ENCODE measurements at places on chromosomes 12 and 14.

GRCh38 chr12:76421046-76421445, 72.8 kb upstream of the BBS10 start:
- no peak for DNase-seq

DNA sequence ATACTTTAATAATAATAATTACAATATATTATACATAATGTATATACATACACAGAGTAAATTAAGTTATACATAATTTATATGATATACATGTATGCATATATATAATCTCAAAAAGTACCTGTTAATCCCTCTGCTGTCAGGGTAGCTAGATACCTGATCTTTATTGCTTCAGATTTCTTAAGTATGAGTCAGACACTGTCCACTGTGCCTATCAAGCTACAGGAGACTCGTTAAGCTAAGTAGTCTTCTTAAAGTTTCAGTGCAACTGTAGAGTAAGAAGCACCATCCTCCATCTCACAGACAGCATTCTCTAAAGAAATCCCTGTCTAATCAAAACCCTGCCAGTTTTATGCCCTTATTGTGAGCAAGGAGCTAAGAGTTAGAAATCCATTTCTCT, 428.7 kb downstream of the RERGL start:
- no peak for DNase-seq

DNA sequence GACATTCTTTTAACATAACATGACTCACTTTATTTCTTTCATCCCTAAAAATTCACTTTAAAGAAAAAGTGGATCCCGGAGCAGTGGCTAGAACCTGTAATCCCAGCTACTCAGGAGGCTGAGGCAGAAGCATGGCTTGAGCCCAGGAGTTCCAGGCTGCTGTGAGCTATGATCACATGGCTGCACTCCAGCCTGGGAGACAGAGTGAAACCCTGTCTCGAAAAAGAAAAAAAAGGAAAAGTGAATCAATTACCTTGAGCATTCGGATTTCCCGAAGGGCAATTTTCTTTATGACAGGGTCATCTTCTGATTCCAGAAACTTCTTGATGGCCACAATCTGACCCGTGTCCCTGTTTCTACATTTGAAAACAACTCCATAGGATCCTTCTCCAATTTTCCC, 1.2 kb downstream of the CDKL1 start:
- no peak for DNase-seq

DNA sequence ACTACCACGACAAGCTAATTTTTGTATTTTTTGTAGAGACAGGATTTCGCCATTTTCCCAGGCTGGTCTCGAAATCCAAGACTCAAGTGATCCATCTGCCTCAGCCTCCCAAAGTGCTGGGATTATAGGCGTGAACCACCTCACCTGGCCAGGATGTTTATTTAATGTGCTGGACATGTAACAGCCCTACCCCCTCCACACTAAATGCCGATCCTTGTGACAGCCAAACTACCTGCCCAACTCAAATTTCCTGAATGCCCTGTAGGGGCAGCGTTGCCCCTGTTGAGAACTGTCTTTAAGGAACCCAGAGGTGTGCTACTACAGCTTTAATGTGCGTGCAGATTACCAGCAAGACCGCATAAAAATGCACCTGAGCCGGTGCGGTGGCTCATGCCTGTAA, 48.1 kb downstream of the KCNK13 start:
- DNase-seq: no peak

DNA sequence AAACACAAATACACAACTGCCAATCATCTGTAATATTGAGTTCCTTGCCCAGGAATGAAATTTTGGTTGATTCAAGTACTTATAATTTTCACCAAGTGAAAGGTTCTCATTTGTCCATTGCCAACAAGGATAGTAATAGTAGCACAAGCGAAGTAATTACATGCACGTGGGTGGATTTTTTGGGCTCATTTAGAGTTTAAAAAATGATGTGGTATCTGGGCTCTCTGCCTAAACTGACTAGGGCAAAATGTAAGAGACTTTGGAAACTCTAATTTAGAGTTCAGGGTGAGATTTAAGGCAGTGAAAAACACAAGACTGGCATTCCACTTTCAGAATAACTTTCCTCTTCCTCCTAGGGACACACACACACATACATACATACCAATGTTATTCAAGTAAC, 111.7 kb downstream of the MYRFL start:
- no peak for DNase-seq

- peak; percentile 35 for DNase-seq
These were observed 75.8 kb upstream of the OR4E1 start for GRCh38 chr14:21749306-21749868.

DNA sequence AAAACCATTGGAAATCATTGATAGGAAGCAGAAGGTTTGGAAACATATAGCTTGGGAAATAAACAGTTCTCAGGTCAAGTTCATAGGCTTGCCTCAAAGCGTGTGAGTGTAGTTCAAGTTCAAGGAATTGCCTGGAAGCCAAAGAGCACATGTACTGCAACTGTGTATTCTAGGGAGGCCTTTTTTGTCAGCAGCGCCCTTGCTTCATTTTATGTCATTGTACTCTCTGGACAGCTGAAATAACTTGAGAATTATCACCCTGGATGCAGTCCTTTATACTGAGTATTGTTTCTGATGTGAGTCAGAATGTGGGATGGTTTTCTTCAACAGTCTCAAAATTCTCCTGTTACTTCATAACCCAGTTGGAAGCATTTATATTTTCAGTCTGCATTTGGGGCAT, 16.0 kb upstream of the EVL start:
- no peak for DNase-seq

- no peak for DNase-seq
These were observed 97.6 kb upstream of the SCAF11 start for GRCh38 chr12:46087916-46088439.

Data from natural killer cell (primary cell).